Activated CD4-positive, alpha-beta T cell treated with anti-CD3 and anti-CD28 coated beads for 1 hour (primary cell): ENCODE measurements at places on chromosomes 4 and X.

DNA sequence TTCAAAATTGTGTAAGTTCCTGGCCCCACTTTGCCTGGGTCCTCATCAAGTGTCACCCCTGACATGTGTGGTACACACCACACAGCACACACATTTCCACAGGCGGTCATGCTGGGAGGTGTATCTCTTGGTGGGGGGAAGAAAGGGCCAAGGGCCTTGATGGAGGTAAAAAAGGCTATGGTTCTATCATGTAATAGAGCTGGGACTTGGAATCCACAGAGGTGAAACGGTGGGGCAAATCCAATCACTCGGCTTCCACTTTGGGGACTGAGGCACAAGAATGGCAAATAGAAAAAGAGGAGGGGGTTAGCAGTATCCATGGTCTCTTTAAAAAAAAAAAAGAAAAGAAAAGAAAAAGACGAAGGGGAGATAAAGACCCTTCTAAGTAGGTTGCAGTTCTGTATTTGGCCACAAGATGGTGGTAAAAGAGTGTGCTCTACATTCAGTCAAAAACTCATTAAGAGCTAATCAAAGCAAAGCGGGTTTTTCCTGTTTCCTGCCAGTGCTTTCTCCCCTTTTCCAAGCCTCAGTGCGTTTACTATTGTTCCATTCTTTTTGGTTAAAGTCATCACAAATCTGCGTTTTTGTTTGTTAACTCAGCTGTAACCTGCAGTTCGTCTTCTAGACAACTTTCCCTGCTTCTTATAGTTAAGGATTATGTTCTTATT is 37.0 kb upstream of the ATP6AP2 start:
- no peak for DNase-seq

GRCh38 chrX:43375136-43375535 is 281.0 kb upstream of the MAOA start:
- no peak for DNase-seq

- DNase-seq = no peak
Measured at GRCh38 chrX:29155286-29155685, 568.0 kb downstream of the IL1RAPL1 start.

- no peak for DNase-seq
Measured at GRCh38 chr4:137541876-137542646, 9.8 kb upstream of the PCDH18 start.
